Effector memory CD8-positive, alpha-beta T cell (primary cell): ENCODE measurements at places on chromosomes 6 and 20.

GRCh38 chr6:11381801-11382513, 149.5 kb upstream of the NEDD9 start:
- peaks cover 59% of the 10 kb centered on the region for H3K4me1 ChIP-seq
- H3K36me3 ChIP-seq = peaks cover 15% of the 10 kb centered on the region
- peak overlapping the region; percentile 96 for H3K4me3 ChIP-seq

- H3K36me3 ChIP-seq = no peaks in the 10 kb centered on the region
- H3K27me3 ChIP-seq = peaks cover 24% of the 10 kb centered on the region
- no peaks in the 10 kb centered on the region for H3K4me1 ChIP-seq
- no peak for DNase-seq
- H3K4me3 ChIP-seq = no peak overlapping the region
- no peak overlapping the region for H3K27ac ChIP-seq
These were observed 110.1 kb downstream of the KIF13A start for GRCh38 chr6:17877196-17877894.

DNA sequence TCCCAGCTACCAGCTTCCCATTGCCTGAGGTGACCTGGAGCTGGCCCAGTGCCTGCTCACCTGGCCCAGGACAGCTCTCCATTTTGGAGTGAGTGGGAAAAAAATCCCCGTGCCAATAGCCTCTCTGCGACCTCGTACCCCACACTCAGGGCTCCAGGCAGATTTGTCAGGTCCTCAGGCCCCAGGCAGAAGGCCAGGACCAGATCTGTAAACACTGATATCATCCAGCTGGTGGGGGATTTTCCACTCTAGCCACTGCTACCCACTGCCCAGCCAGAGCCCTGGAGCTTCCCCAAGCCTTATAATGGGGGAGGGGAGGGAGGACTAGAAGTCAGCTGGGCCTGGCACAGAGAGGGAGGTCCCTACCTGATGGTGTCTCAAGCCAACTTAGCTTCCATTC, 1.3 kb upstream of the PGC start:
- no peak for DNase-seq
- H3K4me3 ChIP-seq = no peak overlapping the region
- no peaks in the 10 kb centered on the region for H3K4me1 ChIP-seq
- H3K27me3 ChIP-seq = peaks cover 29% of the 10 kb centered on the region
- peaks cover 2% of the 10 kb centered on the region for H3K36me3 ChIP-seq
- no peak overlapping the region for H3K27ac ChIP-seq

DNA sequence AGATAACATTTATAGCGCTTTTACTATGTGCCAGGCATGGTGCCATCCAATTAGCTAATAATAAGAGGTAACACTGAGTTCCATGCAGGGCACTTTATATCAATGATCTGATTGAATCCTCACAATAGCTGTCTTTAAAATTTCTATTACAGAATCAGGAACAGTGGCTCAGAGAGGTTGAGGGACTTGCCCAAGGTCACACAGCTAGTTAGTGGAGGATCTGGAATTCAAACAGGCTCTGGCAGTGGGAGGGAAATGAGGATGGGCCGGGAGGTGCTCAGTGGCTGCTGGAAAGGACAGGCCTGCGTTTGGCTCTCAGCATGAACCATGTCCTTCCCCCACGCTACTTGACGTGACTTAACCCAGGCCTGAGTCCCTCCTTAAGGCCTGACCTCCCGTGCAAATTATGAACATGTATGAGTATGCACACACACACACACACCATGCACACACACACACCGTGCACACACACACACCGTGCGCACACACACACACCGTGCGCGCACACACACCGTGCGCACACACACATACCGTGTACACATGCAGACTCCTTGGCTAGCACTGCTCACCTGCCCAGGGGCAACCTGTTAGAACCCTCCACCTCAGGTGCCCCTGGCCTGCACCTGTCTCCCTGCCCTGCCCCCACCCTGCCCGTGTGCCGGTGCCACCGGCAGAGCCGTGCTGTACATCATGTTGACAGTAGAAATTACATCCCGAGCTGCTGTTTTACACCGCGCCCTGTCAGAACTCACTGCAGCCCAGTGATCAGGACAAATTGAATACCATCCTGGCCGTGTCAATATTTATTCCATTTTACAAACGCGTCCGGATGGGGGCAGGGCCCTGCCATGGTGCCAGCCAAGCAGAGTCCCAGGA, 43.7 kb downstream of the CDH22 start:
- H3K36me3 ChIP-seq = no peaks in the 10 kb centered on the region
- no peaks in the 10 kb centered on the region for H3K4me1 ChIP-seq
- H3K4me3 ChIP-seq = no peak overlapping the region
- DNase-seq = no peak
- H3K27ac ChIP-seq = no peak overlapping the region

GRCh38 chr6:100657678-100658330, 193.1 kb upstream of the SIM1 start:
- no peak overlapping the region for H3K27ac ChIP-seq
- H3K36me3 ChIP-seq = peaks cover 16% of the 10 kb centered on the region
- no peak for DNase-seq
- H3K4me3 ChIP-seq = no peak overlapping the region
- H3K4me1 ChIP-seq = no peaks in the 10 kb centered on the region

GRCh38 chr6:155510879-155511278, 55.2 kb upstream of the NOX3 start:
- no peaks in the 10 kb centered on the region for H3K4me1 ChIP-seq
- no peak for DNase-seq
- no peak overlapping the region for H3K27ac ChIP-seq
- H3K36me3 ChIP-seq = no peaks in the 10 kb centered on the region
- H3K27me3 ChIP-seq = no peaks in the 10 kb centered on the region
- H3K4me3 ChIP-seq = no peak overlapping the region

- H3K27me3 ChIP-seq = no peaks in the 10 kb centered on the region
- H3K27ac ChIP-seq = no peak overlapping the region
- no peak overlapping the region for H3K4me3 ChIP-seq
- H3K4me1 ChIP-seq = peaks cover 13% of the 10 kb centered on the region
These were observed 671 bp downstream of the EFHC1 start for GRCh38 chr6:52420668-52421358.

DNA sequence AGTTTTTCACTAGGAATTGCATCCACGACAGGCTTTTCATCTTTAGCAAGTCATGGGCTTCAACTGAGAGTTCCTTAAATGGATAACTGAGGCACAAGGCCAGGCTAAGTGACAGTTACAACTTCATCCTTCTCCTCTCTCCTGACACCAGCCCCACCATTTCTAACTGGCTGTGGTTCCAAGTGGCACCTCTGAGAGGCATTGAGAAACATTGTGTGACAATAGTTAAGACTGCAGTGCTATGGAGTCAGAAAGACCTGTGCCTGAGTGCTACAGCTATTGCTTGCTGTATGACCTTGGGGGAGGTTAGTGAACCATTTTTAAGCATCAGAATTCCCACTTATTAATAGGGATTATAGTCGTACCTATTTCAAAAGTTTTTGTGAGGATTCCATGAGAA, 26.2 kb upstream of the MLIP start:
- peaks cover 3% of the 10 kb centered on the region for H3K36me3 ChIP-seq
- H3K27ac ChIP-seq = no peak overlapping the region
- no peak overlapping the region for H3K4me3 ChIP-seq
- H3K27me3 ChIP-seq = no peaks in the 10 kb centered on the region

DNA sequence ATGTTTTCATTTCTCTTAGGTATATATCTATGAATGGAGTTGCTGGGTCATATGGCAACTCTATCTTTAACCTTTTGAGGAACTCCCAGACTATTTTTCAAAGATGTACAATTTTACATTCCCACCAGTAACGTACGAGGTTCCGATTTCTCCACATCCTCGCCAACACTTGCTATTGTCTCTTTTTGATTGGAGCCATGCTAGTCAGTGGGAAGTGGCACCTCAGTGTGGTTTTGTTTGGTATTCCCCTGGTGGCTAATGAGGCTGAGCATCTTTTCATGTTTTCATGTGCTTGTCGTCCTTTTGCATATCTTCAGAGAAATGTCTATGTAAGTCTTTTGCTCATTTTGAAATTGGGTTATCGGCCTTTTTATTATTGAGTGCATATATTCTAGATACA, 178.6 kb upstream of the EXOC2 start:
- peaks cover 3% of the 10 kb centered on the region for H3K36me3 ChIP-seq
- no peak overlapping the region for H3K27ac ChIP-seq
- no peak overlapping the region for H3K4me3 ChIP-seq
- peaks cover 65% of the 10 kb centered on the region for H3K27me3 ChIP-seq

- no peaks in the 10 kb centered on the region for H3K27me3 ChIP-seq
- peak overlapping the region; percentile 59 for H3K4me3 ChIP-seq
- peaks cover 10% of the 10 kb centered on the region for H3K36me3 ChIP-seq
These were observed 19.8 kb downstream of the XRN2 start for GRCh38 chr20:21322921-21323331.

DNA sequence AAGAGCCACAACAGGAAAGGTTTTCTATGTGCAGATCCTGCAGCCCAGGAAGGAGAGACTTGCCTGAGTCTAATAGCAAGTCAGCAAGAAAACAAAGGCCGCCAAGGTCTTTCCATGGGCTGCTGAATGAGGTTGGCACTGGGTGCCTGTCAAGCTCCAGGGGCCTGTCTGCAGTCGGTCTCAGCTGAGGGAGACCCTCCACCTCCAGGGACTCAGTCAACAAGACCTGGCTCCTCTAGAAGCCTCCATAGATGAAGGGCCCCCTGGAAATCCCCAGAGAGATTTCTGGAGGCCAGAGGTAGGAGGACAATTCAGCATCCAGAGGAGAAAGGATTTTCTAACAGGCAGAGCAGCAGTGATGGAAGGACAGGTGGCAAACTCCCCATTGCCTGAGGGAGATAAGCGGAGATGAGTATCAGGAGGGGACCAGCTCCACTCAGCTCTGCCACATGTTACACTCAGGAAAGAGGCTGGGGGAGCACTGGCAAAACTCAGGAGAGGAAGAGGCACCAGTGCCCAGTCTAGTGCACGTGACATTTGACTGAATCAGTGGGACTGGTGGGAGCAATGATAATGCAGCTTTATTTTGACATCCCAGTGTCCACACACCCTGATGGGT, 33.5 kb upstream of the FKBP1A start:
- H3K27ac ChIP-seq = no peak overlapping the region
- peaks cover 79% of the 10 kb centered on the region for H3K27me3 ChIP-seq
- peaks cover 6% of the 10 kb centered on the region for H3K4me1 ChIP-seq
- no peak for DNase-seq
- no peak overlapping the region for H3K4me3 ChIP-seq

DNA sequence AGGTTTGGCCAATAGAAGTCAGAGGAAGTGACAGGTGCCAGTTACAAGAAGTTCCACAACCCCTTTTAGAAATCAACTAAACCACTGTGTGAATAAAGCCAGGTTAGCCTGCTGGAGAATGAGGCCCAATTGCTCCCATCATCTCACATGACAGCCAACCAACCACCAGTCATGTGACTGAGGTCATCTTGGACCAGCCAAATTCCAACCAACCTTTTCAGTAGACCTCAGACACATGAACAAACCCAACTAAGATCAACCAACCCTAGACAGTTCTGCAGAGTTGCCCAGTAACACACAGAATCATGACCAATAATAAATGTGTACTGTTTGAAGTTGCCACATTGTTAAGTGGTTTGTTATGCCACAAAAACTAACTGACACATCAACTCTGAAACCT, 44.6 kb upstream of the GGTLC1 start:
- no peaks in the 10 kb centered on the region for H3K36me3 ChIP-seq
- peak overlapping the region; percentile 40 for H3K4me3 ChIP-seq
- peak overlapping the region; percentile 89 for H3K27ac ChIP-seq
- H3K4me1 ChIP-seq = peaks cover 21% of the 10 kb centered on the region
- no peak for DNase-seq

- H3K27ac ChIP-seq = peak overlapping the region; percentile 95
- peaks cover 8% of the 10 kb centered on the region for H3K36me3 ChIP-seq
- H3K27me3 ChIP-seq = no peaks in the 10 kb centered on the region
- DNase-seq = no peak
- H3K4me3 ChIP-seq = peak overlapping the region; percentile 83
These were observed 397 bp downstream of the PEDS1 start for GRCh38 chr20:50153153-50153499.

- no peak for DNase-seq
- H3K4me1 ChIP-seq = peaks cover 17% of the 10 kb centered on the region
- no peaks in the 10 kb centered on the region for H3K27me3 ChIP-seq
- H3K36me3 ChIP-seq = no peaks in the 10 kb centered on the region
- no peak overlapping the region for H3K27ac ChIP-seq
These were observed 235.6 kb downstream of the PLCB1 start for GRCh38 chr20:8367689-8368088.

GRCh38 chr6:150280703-150281102, 88.1 kb upstream of the IYD start:
- no peak overlapping the region for H3K4me3 ChIP-seq
- H3K27me3 ChIP-seq = peaks cover 64% of the 10 kb centered on the region
- H3K27ac ChIP-seq = no peak overlapping the region

DNA sequence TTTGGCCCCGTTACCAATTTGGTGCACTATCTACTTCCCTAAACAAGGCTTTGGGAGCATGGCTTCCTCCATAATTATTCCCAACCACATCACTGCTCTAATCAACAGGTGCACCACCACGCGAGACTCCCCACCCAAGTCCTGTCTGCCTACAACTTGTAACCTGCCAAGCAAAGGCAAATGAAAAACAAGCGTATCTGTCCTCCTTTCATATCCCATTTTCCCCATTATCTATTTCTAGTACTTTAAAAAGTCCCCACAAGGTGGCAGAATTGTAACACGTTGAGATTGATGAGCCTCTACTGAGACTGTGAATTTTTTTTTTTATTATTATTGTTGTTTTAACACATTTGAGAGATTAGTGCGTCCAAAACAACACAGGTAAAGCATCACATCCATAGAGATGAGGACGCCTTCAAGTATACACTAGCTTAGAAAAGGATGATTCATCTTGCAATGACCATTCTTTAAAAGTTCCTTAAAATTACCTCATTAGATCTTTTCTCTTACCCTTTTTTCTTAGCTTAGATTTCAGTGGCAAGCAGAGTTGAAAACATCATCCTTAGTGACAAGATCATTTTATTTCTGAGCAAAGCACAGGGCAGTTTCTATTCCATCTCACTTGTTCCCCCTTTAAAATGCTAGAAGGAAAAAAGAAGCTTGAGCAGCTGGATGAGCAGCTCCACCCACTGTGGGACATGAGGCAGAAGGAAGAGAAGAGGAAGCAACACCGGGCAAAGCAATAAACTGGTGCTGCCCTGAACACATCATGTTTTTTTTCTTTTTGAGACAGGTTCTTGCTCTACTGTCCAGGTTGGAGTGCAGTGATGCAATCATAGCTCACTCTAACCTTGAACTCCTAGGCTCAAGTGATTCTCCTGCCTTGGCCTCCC, 210.8 kb downstream of the ARHGAP18 start:
- no peak overlapping the region for H3K27ac ChIP-seq
- peaks cover 7% of the 10 kb centered on the region for H3K4me1 ChIP-seq

- peaks cover 67% of the 10 kb centered on the region for H3K27me3 ChIP-seq
- DNase-seq = no peak
- H3K4me3 ChIP-seq = no peak overlapping the region
- no peaks in the 10 kb centered on the region for H3K36me3 ChIP-seq
These were observed 247.3 kb downstream of the ZNF217 start for GRCh38 chr20:53346335-53346648.

GRCh38 chr6:105985816-105986632, 100.1 kb upstream of the PRDM1 start:
- no peak overlapping the region for H3K4me3 ChIP-seq
- no peak for DNase-seq
- peaks cover 14% of the 10 kb centered on the region for H3K4me1 ChIP-seq
- H3K27ac ChIP-seq = no peak overlapping the region

- H3K36me3 ChIP-seq = peaks cover 36% of the 10 kb centered on the region
- peaks cover 27% of the 10 kb centered on the region for H3K4me1 ChIP-seq
- DNase-seq = peak; percentile 22
- no peaks in the 10 kb centered on the region for H3K27me3 ChIP-seq
- peak overlapping the region; percentile 97 for H3K27ac ChIP-seq
These were observed 511 bp upstream of the OGFR start for GRCh38 chr20:62804021-62804626.
